ENCODE measurements at places on chromosomes 3 and 15.

- DNase-seq = no peak
Observed at GRCh38 chr3:157931517-157931916, 174.7 kb downstream of the SHOX2 start.

DNA sequence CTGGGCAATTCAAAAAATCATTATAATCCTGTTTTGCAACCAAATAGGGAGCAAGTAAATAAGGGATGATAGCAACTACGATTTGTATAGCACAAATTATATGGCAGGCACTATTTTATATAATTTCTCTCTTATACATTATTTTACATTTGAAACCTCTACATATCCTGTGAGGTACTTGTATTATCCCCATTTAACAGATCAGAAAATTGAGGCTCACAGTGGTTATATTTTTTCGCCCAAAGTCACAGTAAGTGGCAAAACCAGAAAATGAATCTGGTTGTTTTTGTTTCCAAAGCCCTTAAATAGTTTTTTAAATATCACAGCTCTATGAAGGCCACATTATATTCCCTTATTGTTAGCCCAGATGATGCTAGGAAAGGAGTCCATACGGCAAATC lies 74.3 kb downstream of the MLH1 start:
- no peak for DNase-seq

DNA sequence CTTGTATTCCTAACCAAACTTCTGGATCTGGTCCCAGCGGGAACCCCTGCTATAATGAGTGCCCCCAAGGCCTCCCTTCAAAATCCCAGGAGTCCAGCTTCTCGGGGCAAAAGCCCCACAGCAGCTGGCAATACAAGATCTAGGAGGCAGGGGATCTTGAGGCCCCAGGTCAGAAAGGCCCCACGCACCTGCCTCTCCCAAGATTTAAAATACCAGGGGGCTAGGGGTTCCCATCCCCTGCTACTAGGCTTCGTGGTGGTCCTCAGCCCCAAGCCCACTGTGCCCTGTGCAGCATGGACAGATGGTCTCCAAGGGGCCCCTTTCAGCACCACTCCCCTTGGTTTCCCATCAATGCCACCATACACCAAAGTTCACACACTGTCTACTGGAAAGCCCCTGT lies 15.8 kb upstream of the CYP11A1 start:
- no peak for DNase-seq

GRCh38 chr3:118713502-118714207 lies 321.0 kb downstream of the IGSF11 start:
- DNase-seq = no peak

- DNase-seq = no peak
Observed at GRCh38 chr3:117875887-117876286, 1158.8 kb downstream of the IGSF11 start.

All from fibroblast of lung (primary cell).